Activated naive CD8-positive, alpha-beta T cell treated with anti-CD3 and anti-CD28 coated beads, Interleukin-2, amount 10 ng/mL, durations not matched to agents 7 days and 5 days (primary cell): ENCODE measurements at places on chromosomes 3 and 15. TPM values are rescaled to one million over a fixed set of nuclear protein-coding genes. Genes with fewer than 3 reads are reported as not detected.

GRCh38 chr15:87591042-87591441 is 665.5 kb downstream of the NTRK3 start:
- H3K36me3 ChIP-seq, result no peaks in the 10 kb centered on the region
- DNase-seq, result no peak
- no peaks in the 10 kb centered on the region for H3K27me3 ChIP-seq
- peaks cover 11% of the 10 kb centered on the region for H3K4me1 ChIP-seq
- H3K27ac ChIP-seq, result no peak overlapping the region
- no peak overlapping the region for H3K4me3 ChIP-seq

DNA sequence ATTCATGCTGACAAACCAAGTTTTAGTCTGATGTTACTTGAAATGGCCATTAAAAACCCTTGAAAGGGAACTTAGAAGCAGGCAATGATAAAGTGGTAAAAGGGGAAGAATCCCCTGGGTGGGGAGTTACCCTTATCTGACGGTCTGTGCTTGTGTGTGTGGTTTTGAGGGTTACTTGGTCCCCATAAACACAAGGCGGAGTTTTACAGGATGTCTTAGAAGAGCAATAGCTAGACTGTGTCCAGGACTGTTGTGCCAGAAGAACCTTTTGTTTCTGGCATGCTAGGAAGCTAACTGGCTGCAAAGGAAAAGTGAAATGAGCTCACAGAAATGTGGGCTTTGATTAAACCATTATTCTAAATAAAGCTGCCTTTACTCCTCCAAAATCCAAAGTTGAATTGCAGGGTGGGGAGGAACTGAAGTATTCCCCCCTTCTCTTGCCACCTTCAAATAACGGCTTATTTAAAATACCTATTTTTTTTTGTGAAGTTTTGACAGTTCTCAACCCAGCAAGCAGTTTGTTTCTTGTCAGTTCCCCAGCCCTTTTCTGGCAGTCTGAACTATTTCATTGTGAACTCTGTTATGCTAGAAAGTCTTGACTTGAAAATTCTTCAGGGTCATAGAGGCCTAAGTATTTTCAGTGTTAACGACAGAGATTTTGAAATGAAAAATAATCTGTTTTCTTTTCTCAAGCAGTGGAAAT is 443.5 kb downstream of the OTOL1 start:
- DNase-seq, result no peak
- H3K4me1 ChIP-seq, result no peaks in the 10 kb centered on the region

DNA sequence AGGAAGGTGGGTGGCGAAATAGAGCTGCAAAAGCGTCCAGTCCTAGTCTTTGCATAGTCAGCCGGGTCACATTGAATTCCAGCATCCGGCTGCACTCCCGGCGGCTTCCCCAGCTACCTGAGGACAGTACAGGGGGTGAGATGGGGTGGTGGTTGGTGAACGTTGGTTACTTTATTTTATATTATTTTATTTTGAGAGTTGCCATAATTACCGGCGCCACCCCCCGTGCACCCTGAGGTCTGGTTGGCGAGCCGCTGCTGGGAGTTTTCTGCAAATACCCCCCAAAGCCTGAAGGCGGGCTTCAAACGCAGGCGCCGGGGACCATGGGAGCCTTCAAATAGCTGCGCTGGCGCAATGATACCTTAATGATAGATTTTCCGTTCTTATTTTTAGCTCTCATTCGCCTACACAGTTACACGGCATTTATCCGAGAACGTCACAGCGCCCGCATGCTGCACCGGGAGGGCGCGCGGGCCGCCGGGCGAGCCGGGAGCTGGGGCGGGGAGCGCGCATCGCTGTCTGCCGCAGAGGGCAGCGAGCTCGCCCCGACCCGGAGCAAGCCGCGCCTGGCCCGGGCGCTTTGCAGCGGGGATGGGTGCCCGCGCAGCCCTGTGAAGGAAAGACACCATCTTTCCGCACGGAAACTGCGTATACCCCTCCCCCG is 756 bp upstream of the RASGRF1 start:
- peaks cover 6% of the 10 kb centered on the region for H3K4me1 ChIP-seq
- H3K27ac ChIP-seq, result no peak overlapping the region
- peak; percentile 39 for DNase-seq
- no peak overlapping the region for H3K4me3 ChIP-seq

DNA sequence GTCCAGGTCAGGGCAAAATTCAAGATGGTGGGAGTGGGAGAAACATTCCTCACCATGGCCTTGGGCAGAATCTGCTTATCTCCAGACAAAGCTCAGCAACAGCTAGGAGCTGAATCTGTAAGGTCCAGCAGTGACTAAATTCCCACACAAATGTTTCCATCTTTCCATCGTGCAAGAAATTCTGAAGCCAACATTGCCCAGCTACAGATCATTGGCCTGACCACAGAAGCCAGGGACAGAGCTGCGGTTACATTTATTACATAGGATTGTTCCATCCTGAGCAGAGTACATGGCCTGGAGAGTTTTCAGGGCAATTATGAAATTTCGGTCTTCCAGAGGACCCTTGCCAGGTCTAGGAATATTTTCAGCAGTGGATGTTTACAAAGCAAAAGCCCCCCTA is 100.3 kb downstream of the LIPC start:
- H3K36me3 ChIP-seq, result peaks cover 13% of the 10 kb centered on the region
- no peak overlapping the region for H3K27ac ChIP-seq
- H3K27me3 ChIP-seq, result peaks cover 3% of the 10 kb centered on the region
- H3K4me3 ChIP-seq, result no peak overlapping the region
- DNase-seq, result no peak

The NME9 gene
- total RNA-seq, result 0.57 TPM

DNA sequence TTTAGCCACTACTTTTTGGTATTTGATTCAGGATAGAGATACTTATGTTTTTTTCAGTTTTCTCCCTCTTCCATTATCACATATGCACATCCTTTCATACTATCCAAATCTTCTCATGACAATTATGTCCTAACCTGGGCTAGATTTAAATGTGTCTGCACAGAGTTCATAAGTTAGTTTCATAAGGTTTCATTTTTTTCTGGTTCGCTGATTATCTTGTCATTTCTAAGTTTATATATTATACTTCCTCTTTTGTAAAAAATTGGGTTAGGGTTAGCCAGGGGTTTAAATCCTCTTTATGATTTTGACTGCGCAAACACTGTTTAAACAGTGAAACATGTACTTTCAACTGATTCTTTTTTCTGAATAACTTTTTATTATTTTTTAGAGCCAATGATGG is 148.6 kb downstream of the SST start:
- H3K27ac ChIP-seq, result no peak overlapping the region
- H3K4me3 ChIP-seq, result no peak overlapping the region
- H3K27me3 ChIP-seq, result peaks cover 11% of the 10 kb centered on the region
- H3K4me1 ChIP-seq, result no peaks in the 10 kb centered on the region
- DNase-seq, result no peak
- H3K36me3 ChIP-seq, result no peaks in the 10 kb centered on the region

The PRC1 gene
- 149 TPM for total RNA-seq

DNA sequence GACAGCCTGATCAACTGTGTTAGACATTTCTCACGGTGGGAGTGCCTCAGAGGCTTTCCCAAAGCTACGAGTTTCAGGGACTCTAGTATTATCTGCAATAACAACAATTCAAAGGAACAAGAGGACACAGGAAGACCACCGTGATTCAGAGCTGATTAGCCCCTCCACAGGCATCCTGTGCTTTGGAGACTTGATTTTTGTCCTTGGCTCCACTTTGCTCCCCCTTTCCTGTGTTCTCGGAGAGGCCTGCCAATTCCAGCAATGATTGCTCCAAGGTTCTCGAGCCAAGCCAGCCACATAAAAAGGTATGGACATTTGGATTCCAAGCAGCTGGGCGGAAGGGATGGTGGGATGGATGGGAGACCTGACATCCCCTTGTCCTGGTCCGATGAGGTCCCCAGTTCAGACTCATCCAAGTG is 14.3 kb downstream of the EHD4 start:
- peaks cover 18% of the 10 kb centered on the region for H3K4me1 ChIP-seq
- H3K4me3 ChIP-seq, result no peak overlapping the region
- H3K27ac ChIP-seq, result no peak overlapping the region

DNA sequence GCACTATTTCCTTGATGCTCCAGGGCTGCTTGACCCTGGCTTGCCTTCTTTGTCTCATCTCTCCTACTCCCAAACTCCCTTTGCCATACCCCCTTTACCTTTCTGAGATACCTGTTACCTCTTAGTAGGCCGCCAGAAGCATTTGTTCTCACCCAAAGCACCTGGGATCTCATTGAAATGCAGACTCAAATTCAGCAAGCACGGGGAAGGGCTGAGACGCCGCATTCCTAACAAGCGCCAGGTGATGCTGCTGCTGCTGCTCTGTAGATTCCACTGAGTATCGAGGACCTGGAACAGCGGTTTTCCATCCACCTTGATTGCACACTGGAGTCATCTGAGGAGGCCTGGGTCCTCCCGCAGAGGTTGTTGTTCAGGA is 91.8 kb downstream of the TMEM266 start:
- DNase-seq, result no peak
- peaks cover 10% of the 10 kb centered on the region for H3K27me3 ChIP-seq
- H3K36me3 ChIP-seq, result no peaks in the 10 kb centered on the region
- H3K4me1 ChIP-seq, result peaks cover 11% of the 10 kb centered on the region
- no peak overlapping the region for H3K4me3 ChIP-seq

DNA sequence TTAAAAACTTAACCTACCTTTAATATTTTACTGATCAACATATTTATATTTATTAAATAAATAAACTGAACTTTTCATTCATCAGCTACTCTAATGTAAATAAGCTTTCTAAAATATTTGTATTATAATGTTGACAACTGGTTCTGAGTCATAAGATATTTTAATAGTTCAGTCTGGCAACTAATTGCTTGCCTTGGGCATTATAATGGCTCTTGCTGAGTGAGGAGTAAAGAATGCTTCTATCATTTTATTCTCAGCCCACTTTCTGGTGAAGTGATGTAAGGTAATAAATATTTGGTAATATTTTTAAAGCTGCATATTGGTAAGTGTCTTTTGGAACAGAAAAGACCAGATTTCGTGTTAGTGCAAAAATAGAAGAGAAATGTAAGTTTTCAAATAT is 81.5 kb downstream of the DIPK2A start:
- H3K4me3 ChIP-seq, result no peak overlapping the region
- H3K4me1 ChIP-seq, result no peaks in the 10 kb centered on the region
- no peak for DNase-seq

- H3K4me3 ChIP-seq, result no peak overlapping the region
- H3K36me3 ChIP-seq, result no peaks in the 10 kb centered on the region
- H3K4me1 ChIP-seq, result peaks cover 2% of the 10 kb centered on the region
- no peak for DNase-seq
- H3K27me3 ChIP-seq, result no peaks in the 10 kb centered on the region
- H3K27ac ChIP-seq, result no peak overlapping the region
Observed at GRCh38 chr3:126836220-126836860, 132.3 kb downstream of the CHCHD6 start.

The WNT7A gene
- 1.5 TPM for total RNA-seq

DNA sequence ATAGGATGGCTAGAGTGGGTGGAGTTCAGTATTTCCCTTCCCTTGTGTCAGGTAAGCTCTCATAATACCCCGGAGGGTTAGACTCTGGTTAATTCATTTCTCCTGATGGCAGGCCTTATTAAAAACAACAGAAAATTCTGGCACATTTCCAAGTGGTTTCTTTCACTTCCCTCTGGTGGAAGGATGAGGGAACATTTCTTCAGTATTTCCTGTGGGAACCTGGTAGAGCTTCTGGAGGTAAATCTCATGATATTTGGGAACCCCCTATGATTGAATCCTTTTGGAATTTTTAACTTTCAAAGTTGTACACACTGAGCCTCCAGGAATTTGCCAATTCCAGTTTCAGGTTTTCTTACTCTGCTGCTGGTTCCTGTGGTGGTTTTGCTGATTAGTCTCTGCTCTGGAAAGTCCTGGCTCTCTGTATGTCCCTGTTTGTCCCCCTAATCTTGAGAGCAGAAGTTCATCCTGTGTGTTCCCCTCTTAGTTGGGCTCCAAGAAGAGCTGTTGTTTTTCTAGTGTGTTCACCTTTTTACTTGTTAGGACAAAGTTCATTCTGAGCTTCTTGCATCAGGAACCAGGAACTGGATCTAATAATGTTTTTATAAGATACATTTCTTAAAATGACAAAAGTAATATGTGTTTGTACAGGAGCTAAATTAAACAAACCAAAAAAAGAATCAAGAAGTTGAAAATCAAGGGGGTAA is 12.1 kb downstream of the CHRNA7 start:
- no peak overlapping the region for H3K27ac ChIP-seq
- H3K27me3 ChIP-seq, result peaks cover 21% of the 10 kb centered on the region
- no peak for DNase-seq
- no peaks in the 10 kb centered on the region for H3K36me3 ChIP-seq

GRCh38 chr15:96470681-96471310 is 140.3 kb downstream of the NR2F2 start:
- no peaks in the 10 kb centered on the region for H3K27me3 ChIP-seq
- no peak for DNase-seq
- no peak overlapping the region for H3K27ac ChIP-seq
- no peaks in the 10 kb centered on the region for H3K4me1 ChIP-seq
- H3K4me3 ChIP-seq, result no peak overlapping the region
